ENCODE measurements at places on chromosomes 12 and 14.

DNA sequence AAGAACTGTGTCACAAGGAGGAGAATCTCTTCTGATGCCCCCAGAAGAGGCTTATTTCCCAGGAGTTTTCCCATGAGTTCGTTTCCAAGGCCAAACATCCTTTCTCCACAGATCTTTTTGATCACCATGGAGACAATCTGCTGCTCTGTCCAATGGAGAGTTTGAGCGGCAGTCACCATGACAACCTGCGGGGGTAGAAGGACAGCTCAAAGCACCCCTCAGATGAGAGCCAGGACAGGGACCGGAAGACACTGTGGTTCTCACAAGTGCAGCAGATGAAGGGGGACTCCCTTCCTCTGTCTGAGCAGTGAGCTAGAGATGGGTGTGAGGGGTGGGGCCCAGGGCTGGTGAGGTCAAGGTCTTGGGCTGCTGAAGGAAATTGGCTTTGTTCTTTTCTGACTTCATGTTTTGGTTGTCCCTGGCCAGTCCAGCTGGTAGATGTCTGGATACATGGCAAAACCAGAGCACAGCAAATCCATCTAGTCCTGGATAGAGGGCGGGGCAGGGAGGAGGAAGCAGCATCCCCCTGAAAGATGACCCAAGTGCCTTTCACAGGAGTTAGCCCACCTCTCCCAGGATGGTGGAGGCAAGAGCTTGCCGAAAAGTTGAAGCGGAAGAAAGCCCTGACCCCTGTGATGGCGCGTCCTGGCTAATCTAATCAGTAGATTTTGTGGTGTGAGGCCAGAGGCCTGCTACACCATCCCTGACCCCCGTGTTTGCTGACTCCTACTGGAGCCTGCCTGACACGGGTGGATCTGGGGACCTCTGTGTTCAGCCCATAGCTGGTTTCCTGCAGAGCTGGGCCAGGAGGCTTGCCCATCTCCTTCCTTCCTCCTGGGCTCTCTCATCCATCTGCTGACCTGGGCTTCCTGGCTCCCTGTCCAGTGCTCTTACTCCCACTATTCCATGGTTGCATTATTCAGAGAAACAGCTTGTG lies 24.4 kb downstream of the DHRS2 start:
- no peak for DNase-seq

GRCh38 chr12:99658671-99659349 lies 11.3 kb downstream of the GARIN6 start:
- DNase-seq = no peak

DNA sequence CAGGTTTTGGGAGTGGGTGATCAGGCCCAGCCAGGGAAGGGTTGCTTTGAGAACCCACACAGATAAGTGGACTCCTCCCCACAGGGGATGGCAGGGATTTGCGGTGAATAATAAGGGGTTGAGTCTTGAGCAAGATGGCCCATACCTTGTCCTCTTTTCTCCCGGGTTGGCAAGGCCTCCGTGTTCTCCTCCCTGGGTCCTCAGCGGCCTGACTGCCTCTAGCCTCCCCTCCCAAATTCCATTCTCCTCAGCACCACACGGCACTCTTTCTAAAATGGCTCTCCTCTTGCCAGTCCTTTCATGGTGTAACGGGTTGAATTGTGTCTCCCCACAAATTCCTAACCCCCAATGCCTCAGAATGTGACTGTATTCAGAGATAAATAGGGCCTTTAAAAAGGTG lies 70.0 kb downstream of the CHST11 start:
- DNase-seq = no peak

DNA sequence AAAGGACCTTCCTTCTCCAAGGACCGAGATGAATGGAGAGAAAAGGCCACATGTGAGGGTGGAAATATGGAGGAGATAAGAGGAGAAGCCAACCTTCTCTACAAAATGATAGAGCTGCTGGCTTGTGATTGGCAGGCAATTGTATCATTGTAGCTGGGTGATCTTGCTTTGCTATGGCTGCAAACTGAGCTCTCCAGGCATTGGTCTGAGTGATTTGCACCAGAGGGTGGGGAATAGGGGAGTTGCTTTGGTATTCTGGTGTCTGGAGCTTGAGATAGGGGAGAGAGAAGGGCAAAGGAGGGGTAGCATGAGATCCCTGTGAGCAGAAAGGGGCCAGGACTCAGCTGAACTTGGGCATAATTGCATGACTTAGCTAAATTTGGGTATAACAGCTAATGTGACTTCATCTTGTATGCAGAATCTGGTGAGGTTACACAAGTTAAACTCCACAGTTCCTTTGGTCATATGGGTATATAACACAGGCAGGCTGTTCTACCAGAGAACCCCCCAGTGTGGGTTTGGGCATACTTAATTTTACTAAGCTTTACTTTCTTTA lies 72.0 kb downstream of the FOS start:
- no peak for DNase-seq

DNA sequence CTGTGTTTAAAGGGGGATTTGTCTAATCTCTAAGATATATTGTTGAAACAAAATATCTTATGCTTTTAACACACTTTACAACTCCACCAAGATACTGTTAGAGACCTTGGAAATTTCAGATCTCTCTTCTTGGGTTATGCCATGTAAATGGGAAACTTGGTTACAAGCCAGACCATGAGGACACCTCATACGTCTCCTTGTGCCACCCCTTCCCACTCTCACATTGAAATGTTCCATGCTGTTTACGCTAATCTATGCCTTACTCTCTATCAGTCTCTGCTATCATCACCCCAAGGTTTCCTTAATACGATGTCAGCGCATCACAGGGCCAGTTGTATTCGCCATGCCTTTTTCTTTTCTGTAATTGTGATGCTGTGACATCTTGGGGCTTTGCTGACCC lies 13.4 kb upstream of the DEGS2 start:
- no peak for DNase-seq

GRCh38 chr14:28119849-28120248 lies 646.7 kb upstream of the FOXG1 start:
- no peak for DNase-seq

GRCh38 chr12:49985981-49986380 lies 13.2 kb downstream of the AQP6 start:
- DNase-seq = no peak

GRCh38 chr12:3281588-3282383 lies 204.6 kb downstream of the TSPAN9 start:
- DNase-seq = no peak

- DNase-seq = no peak
These were observed 172.7 kb downstream of the APAF1 start for GRCh38 chr12:98817742-98818141.

DNA sequence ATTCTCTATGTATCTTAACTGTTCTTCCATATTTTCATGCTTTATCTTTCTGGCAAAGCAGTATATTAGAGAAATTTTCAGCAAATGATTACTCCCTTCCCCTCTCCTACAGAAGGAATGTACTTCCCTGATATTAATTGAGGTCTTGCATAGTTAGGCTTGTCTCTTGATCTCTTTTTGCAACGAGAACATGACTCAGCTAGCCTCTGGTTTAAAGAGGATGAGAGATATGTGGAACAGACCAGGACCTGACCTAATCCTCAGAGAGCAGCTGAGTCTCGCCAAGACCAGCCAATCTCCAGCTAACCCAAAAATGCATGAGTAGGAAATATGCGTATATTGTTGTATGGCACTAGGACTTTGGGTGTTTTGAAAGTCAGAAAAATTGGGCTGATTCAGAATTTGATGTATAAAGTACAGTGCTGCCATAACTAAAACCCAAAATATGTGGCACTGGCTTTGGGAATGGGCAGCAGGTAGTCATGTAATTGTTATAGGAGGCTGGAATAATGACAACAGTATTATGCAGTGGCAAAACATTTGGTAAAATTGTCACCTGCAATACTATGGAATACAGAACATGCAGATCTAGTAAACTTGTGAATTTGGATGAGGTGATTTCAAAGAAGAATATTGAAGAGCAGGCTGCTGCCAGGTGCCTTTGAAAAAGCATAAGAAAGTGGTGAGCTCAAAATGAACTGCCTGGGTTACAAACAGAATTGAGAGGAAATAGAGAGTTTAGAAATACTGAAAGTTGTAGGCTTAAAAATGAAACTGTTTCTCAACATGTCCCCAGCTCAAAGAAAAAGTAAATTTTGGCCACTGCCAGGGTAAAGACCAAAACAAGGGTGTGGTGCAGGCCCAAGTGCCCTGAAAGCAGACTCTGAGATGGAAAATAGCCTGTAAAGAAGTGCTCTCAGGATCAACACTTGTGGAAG lies 9.3 kb upstream of the USP15 start:
- peak; percentile 8 for DNase-seq

DNA sequence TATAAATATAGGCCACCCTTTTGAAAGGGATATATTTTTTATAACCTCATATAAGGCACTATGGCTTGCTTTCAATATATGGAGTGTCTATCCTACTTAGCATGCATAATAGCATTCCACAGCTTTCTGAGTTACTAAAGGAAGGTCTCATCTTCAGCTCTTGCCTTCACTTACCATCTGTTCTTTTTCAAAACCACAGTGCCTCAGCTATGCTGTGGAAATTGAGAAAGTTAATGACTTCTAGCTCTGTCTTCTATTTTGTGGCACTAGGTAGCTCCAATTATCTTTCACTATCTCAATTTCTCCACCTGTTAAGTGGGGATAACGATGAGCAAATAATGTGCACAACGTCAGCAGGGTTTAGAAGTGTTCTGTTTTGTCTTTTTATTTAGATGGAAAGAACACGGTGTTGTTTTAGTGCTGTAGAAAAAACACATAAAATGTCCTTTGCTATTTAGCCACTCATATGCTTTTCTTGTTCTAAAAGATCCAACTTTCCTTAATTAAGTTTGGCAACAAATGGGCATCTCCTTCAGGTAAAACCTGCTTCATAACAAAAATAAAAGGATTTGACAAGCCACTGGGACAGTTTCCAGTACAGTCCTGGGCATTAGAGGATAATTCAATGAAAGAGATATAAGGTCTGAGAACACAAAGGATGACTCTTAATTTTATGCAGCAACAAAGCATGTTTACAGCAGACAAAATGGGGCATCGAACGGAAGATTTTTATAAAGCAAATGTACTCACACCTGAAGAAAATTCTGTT lies 462.0 kb upstream of the SYT1 start:
- DNase-seq = no peak

GRCh38 chr12:7068994-7069346 lies 8.5 kb downstream of the C1S start:
- no peak for DNase-seq

DNA sequence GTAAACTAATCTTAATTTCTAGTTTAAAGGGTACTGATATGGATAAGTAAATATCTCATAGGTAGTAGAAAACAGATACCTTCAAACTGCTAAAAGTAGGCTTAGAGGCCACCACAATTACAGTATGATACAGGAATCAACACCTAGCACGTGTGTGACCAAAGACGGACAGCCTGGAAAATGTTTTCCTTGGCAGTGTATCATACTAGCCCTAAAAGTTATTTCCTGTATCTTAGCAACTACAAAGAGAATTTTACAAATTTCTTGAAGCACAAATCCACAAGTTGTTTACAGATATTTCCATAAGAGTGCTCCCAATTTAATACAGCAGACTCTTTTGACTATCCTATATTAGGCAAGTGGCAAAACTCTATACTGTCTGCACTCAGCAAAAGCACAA lies 106.0 kb downstream of the ITPR2 start:
- no peak for DNase-seq

DNA sequence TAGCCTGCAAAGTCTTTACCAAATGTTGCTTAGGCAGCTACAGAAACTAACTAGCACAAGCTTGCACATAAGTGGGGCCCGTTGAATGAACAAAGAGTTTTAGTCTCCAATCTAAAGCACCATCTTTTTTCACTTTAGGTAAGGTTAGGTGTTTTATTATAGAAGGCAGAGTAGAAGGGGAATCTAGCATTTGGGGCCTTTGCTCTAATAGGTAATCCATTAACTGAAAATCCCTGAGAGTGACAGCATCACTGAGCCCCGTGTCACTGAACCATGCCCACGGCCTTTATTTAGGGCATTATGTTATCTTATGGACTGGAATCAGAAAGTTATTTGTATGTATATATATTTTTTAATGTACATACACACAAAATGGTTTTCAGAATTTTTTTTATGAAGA lies 25.1 kb downstream of the CPNE8 start:
- no peak for DNase-seq

DNA sequence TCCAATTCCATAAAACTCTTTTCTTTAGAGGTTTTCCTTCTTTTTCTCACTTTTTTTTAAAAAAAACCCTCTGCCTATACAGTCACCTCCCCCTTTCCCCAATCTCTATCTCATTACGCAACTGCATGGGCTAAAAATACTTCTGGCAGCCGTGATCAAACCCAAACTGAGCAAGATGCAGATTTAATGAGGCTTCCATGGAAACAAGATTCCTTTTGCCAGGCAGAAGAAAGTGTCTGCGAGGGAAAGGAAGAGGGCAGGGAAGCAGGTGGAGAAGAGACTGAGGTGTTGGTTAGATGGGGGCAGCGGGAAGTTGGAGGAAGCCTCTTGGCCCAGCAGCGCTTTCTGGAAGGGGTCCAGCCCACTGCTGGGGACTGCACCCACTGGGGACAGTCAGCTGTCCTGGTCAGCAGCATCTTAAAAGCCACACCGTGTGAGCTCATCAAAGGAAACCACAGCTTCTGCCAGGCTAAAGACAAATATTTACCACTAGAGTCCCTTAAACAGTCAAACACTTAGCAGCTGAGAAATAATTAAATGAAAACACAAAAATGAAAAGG lies 90.4 kb downstream of the SLC8A3 start:
- DNase-seq = peak; percentile 1

- no peak for DNase-seq
These were observed 163.3 kb downstream of the TMEM121 start for GRCh38 chr14:105689722-105690121.

DNA sequence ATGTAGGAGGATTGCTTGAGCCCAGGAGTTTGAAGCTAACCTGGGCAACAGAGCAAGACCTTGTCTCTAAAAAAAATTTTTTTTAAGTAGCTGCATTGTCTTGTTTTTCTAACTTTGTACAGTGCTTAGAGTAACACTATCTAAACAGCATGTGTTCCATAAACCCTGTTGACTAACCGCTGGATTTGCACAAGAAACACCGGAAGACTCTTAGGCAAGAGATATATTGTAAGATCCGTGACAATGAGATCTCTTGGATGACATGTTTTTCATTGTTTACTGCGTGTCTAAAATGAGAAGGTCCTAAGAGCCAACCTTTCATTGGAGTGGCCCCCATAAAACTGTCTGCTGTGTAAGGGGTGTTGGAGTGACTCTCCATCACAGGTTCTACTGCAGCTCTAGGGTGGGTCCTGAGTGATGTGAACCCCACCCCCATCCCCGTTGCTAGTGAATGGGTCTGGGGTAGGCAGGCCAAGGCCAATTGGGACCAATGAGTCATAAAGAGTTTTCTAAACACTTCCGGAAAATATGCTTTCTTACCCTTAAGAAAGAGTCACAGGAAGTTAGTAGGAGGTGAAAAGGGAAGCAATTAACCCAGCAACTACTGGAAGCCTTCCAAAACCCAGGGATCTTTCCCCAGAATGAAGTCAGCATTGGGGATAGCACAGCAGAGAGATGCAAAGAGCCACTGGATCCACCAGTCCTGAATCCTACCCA lies 24.3 kb upstream of the PCNX1 start:
- DNase-seq = peak; percentile 73
